WERI-Rb-1 (cell line): ENCODE measurements at places on chromosomes 3 and 15.

GRCh38 chr15:63434576-63435186, 53.0 kb upstream of the CA12 start:
- no peak for DNase-seq

DNA sequence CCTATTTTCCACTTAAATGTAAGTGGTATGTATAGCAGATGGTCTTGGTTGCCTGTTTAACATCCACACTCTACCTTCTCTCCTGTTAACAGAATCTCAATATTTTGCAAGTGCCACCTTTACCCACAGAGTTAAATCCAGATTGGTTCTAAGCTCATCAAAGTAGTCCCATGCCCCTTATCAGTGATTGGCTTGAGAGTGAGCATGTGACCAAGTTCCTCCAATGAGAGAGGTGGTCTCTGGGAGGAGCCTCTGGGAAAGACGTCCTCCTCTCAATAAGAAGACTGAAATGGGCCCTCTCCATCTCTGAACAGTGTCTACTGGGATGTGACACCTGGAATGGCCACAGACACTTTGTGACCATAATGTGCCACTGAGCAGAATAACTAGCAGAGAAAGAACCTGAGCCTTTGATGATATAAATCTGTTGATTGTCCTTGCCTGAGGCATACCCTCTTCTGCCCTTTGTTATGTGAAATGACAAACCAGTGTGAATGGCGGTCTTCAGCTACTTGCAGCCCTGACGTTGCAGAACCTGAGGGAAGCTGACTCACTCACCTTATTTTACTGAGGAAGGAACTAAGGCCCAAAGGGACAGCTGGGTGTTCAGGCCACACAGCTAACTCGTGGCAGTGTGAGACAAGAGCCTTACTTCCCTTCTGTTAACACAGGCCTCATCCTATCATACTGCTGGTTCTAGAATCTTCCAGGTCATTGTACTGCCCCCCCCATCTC, 42.4 kb upstream of the LARS2 start:
- no peak for DNase-seq

GRCh38 chr15:42198516-42198915, 9.6 kb downstream of the VPS39 start:
- DNase-seq: no peak

DNA sequence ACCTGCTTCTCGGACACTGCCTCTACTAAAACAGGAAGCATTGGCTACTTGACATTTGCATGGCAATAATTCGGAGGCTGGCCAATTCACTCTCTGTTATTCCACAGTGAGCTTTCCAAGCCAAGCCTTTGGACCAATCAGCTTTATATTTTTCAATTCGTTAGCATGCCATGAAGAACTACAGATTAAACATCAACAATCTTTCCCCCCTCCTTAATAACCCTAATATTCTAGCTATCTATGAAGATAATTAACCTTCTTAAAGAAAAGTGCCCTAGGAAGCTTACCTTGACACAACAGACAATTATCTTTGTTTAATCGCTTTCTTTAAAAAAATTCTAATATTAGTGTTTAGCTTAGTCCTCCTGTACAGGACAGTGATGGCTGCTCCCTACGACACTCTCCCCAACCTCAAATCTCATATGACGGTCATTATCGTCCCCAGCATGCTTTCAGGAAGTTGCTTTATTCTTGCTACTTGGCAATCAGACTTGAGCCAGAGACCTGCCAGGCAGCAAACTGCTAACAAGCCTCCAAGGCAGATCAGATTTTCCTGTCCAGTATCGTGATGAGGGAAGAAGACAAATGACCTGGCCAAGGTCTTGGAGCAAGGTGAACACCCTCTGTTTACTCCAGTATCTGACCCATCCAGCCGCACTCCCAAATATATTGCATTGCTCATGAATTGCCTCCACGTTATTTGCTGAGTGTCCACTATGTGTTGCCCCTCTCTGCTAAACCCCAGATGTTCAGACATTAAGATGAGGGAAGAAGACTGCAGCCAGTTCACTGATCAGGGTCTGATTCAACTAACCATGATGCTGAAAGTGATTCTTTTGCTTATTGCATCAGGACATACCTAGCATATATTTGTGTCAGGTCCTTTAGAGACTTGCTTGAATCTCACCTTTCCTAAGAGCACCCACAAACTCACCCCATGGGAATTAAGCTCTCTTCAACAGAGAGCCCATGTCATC, 68.1 kb upstream of the LPP start:
- no peak for DNase-seq

- DNase-seq: no peak
Observed at GRCh38 chr15:25060996-25061620, 106.3 kb downstream of the SNRPN start.

GRCh38 chr3:95123104-95123503, 1060.2 kb downstream of the NSUN3 start:
- DNase-seq: no peak

- DNase-seq: no peak
Observed at GRCh38 chr3:197956626-197956988, 3.4 kb upstream of the LMLN start.

- DNase-seq: peak; percentile 19
Observed at GRCh38 chr15:85588677-85589076, 206.0 kb downstream of the KLHL25 start.

- DNase-seq: no peak
Observed at GRCh38 chr3:132290833-132291232, 26.4 kb upstream of the ACP3 start.

DNA sequence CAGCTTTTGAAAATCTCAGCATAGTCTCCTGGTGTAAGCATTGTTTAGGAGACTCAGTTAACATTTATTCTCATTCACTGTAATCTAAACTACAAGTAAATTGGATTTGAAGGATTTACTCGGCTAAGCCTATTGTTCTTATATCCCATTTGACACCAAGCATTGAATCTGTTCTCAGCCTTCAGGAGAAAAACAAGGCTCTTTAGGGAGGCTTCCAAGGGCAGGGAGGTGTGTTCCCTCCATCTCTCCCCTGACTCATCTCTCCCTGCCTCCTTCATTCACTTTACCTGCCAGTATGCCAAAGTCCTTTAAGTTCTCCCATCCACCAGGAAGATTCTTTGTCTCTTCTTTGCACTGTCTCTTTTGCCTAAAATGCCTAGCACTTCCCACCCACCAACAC, 347.8 kb downstream of the MFSD1 start:
- DNase-seq: no peak

GRCh38 chr3:54536450-54536849, 391.4 kb downstream of the LRTM1 start:
- DNase-seq: no peak

GRCh38 chr3:170697908-170698307, 112.0 kb upstream of the SLC7A14 start:
- no peak for DNase-seq

DNA sequence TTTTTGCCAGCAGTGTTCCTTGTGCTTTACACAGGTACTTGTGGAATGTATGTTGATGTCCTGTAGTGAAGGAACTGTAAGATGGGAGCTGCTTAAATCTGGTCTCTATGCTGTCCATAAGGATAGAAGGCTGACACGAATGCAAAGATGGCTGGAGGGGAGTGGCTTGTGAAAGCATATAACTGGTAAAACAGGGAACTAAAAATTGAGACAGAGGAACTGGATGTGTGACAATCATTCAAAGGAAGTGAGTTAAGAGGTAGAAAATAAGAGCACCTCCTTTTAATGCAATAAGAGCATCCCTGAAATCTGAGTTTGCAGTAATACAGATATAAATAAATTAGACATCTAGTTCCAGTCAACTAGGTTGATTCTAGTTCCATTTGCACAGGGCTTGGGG, 35.2 kb downstream of the RNF13 start:
- no peak for DNase-seq

- DNase-seq: peak; percentile 10
Observed at GRCh38 chr3:48399387-48400172, 27.6 kb downstream of the FBXW12 start.

- no peak for DNase-seq
Observed at GRCh38 chr3:11602886-11603527, 40.7 kb downstream of the VGLL4 start.

DNA sequence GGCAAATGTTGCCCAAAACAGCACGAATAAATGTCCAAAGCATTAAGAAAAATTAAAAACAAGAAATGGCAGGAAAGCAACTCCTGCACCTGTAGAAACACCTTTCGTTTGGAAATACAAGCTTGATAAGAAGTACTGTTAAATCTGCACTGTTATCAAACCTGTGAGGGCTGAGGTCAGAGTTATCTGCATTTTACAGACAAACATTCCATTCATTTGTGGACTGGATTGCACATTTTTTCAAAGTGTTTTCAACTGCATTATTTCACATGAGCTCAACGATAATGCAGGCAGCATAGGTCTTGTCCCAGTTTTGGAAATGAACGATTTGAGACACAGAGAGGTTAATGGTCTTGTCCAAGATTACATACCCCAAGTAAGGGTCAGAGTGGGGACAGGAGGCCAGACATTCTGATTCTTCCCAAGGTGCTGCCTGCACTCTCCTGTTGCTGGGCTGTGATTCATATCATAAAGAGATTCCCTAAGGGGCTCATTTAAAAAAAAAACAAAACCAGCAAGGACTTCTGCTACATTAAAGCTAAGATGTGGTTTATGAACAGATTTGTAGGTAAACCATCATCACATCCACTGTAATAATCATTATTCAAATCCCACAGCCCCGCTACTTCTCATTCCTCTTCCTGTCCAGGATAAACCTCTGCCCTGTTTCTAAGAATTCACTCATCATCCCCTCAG, 13.0 kb downstream of the GUCA1C start:
- no peak for DNase-seq

DNA sequence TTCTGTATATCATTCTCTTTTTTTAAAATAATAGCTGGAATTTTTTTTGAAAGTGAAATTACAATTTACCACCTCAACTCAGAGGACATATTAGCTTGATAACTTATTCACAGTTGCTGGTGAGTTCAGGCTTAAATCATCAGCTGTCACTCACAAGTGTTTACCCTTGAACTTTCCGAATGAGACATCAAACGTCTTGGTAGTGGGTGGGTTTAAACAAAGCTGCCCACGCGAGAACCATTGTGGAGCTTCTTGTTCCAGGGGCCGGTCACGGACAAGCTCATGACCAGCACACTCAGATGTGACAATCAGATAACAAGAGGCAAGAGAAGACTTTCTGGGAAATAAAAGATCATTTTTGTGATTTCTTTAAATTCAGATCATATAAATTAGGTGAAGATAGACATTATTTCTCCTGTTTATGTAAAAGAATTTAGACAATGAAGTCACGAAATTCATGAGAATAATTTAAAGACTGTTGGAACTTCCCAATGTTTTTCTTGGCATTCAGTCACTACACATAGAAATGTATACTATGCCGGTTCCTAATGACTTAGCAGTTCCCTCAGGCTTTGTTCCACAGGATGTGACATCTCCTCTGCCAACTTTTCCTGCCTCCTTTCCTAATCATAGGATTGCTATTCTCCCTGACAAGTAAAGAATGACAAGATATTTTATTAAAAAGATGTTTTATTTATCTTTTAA, 29.3 kb downstream of the BTD start:
- DNase-seq: no peak

- no peak for DNase-seq
Observed at GRCh38 chr3:148997623-148998022, 6.3 kb downstream of the GYG1 start.

GRCh38 chr3:195017151-195017550, 253.8 kb downstream of the XXYLT1 start:
- no peak for DNase-seq

GRCh38 chr15:75739791-75740190, 27.1 kb upstream of the CSPG4 start:
- no peak for DNase-seq

- no peak for DNase-seq
Observed at GRCh38 chr3:146156095-146156494, 4.9 kb downstream of the PLOD2 start.

DNA sequence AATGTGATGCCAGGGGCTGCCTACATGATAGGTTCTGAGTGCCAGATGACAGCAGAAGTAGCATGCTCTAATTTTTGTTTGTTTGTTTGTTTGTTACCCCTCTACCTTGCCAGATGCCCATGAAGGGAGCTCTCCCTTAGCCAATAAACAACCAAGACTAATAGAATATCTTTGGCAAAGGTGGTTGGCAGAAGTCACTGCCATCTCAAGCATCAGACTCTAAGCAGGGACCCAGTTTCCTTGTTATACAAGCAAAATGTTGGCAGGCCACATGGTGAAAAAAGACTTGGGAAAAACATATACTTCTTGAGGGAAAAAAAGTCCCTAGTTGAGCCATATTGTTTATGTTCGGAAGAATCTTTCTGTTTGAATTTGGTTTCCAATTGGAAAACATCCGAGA, 609.0 kb upstream of the CFAP20DC start:
- no peak for DNase-seq

DNA sequence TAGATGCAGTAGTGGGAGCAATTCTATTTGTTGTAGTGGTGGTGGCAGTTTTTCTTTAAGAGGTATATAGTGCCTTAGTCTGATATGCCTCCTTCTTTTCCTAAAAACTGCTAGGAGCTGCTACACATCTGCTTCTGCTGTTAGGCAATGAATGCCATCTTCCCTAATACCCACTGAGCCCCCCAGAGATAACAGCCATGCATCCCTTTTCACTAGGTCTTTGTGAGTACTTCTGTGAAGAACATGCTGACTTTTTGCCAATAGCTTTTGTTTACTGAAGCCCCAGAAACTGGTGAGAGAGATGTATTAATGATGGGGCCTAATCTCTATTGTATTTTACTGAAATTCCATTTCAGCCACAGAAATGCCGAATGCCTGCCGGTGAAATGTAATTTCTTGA, 92.6 kb upstream of the CHL1 start:
- no peak for DNase-seq

- peak; percentile 33 for DNase-seq
Observed at GRCh38 chr3:49411535-49411967, 225 bp downstream of the RHOA start.

- no peak for DNase-seq
Observed at GRCh38 chr3:34073961-34074360, 275.5 kb downstream of the PDCD6IP start.

- no peak for DNase-seq
Observed at GRCh38 chr15:67690936-67691335, 134.4 kb upstream of the SKOR1 start.

- DNase-seq: no peak
Observed at GRCh38 chr3:50587806-50588758, 18.8 kb downstream of the HEMK1 start.

GRCh38 chr15:35317217-35317616, 228.7 kb downstream of the DPH6 start:
- DNase-seq: no peak

DNA sequence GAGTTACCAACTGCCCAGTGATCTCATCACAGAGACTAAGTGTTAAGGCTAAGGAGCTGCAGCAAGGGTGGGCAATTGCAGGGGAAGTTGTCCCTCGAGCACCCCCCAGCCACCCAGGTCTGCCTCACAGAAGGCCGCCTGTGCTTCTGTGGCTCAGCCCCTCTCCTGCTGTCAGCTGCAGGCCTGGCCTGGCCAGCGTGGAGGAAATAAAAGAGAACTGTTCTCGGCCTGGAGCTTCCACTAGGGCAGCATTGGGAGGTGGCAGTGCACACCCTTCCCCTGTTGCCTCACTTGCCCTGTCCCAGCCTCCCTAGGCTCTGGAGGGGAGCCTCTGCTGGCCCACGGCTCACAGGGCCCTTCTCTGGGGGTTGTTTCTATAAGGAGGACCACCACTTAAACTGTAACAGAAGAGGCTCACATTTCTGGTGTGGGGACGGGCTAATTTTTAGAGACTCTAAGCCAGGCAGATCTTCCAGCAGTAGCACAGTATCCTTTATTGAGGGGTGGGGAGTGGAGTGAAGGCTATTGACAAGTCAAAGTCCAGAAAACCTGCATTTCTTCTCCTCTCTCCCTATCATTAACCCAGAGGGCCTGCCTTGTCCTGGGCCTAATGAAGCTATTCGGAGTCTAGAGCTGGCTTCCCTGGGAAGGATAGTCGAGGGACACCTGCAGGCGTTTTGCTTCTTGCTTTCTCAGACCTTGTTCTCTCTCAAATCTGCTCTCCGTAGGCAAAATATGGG, 75.6 kb upstream of the ADPGK start:
- peak; percentile 47 for DNase-seq
